ENCODE measurements at places on chromosomes 4 and X. TPM values are rescaled to one million over a fixed set of nuclear protein-coding genes. Genes with fewer than 3 reads are reported as not detected.

GRCh38 chrX:134911348-134911747 is 79.4 kb upstream of the SMIM10 start:
- no peaks in the 10 kb centered on the region for H3K36me3 ChIP-seq
- H3K27me3 ChIP-seq: no peaks in the 10 kb centered on the region
- H3K4me1 ChIP-seq: no peaks in the 10 kb centered on the region
- no peak overlapping the region for H3K27ac ChIP-seq
- H3K4me3 ChIP-seq: no peak overlapping the region

The TMEM47 gene
- total RNA-seq: 43.7 TPM

- no peaks in the 10 kb centered on the region for H3K4me1 ChIP-seq
- no peak for DNase-seq
- H3K27ac ChIP-seq: no peak overlapping the region
- no peaks in the 10 kb centered on the region for H3K36me3 ChIP-seq
Observed at GRCh38 chr4:53147197-53147596, 218.7 kb downstream of the SCFD2 start.

GRCh38 chrX:9233141-9233540 is 199.2 kb upstream of the FAM9B start:
- no peak overlapping the region for H3K27ac ChIP-seq
- H3K4me3 ChIP-seq: no peak overlapping the region
- no peaks in the 10 kb centered on the region for H3K36me3 ChIP-seq
- no peak for DNase-seq
- no peaks in the 10 kb centered on the region for H3K4me1 ChIP-seq
- H3K27me3 ChIP-seq: no peaks in the 10 kb centered on the region

GRCh38 chr4:144223661-144224060 is 83.1 kb upstream of the GYPA start:
- H3K27me3 ChIP-seq: no peaks in the 10 kb centered on the region
- H3K4me1 ChIP-seq: no peaks in the 10 kb centered on the region
- no peaks in the 10 kb centered on the region for H3K36me3 ChIP-seq
- no peak overlapping the region for H3K27ac ChIP-seq
- no peak overlapping the region for H3K4me3 ChIP-seq
- DNase-seq: no peak

- H3K4me3 ChIP-seq: no peak overlapping the region
- no peak overlapping the region for H3K27ac ChIP-seq
- no peaks in the 10 kb centered on the region for H3K4me1 ChIP-seq
- H3K27me3 ChIP-seq: no peaks in the 10 kb centered on the region
- H3K36me3 ChIP-seq: peaks cover 8% of the 10 kb centered on the region
Observed at GRCh38 chr4:87370068-87370467, 20.9 kb downstream of the HSD17B11 start.

DNA sequence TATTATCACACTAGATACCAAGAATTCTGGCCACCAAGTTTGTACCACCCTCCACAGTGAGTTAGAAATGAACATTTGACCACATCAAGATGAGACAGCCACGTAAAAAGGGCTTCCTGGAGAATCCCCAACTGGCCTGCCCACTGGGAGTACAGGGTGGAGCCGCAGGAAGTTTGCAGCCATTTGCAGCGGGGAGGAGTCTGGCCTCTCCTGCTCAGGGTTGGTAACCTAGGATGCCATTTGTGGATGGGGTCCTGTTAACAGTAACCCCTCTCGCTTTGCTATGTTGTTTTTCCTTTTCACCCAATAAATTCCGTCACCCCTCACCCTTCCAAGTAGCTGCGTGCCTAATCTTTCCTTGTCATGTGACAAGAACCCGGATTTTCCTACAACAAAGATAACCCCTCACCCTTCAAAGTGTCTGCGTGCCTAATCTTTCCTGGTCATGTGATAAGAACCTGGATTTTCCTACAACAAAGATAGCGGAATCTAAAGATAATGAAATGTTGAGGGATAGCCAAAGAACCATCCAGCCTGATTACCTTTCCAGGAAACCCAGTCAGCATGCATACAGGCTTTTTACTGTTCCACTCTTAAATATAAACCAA is 245.4 kb downstream of the NAF1 start:
- no peaks in the 10 kb centered on the region for H3K4me1 ChIP-seq
- no peak overlapping the region for H3K4me3 ChIP-seq
- no peaks in the 10 kb centered on the region for H3K27me3 ChIP-seq
- peak overlapping the region; percentile 62 for H3K27ac ChIP-seq
- DNase-seq: no peak

DNA sequence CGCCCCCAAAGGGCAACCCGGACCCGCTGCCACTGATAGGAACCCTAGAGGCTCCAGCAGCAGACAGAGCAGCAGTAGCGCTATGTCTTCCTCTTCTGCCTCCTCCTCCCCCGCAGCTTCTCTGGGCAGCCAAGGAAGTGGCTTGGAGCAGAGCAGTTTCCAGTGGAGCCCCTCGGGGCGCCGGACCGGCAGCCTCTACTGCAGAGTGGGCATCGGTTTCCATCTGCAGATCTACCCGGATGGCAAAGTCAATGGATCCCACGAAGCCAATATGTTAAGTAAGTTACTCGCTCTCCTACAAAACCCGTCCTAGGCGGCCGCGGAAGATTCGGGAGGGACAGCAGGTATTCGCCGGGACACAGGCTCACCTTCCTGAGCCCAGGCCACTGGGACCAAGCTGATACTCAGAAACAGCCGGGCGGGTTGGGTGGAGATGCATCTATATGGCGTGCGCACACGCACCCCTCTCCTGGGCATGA is 477 bp downstream of the FGF5 start:
- DNase-seq: peak; percentile 53
- no peaks in the 10 kb centered on the region for H3K36me3 ChIP-seq
- peak overlapping the region; percentile 30 for H3K4me3 ChIP-seq
- H3K27ac ChIP-seq: no peak overlapping the region

DNA sequence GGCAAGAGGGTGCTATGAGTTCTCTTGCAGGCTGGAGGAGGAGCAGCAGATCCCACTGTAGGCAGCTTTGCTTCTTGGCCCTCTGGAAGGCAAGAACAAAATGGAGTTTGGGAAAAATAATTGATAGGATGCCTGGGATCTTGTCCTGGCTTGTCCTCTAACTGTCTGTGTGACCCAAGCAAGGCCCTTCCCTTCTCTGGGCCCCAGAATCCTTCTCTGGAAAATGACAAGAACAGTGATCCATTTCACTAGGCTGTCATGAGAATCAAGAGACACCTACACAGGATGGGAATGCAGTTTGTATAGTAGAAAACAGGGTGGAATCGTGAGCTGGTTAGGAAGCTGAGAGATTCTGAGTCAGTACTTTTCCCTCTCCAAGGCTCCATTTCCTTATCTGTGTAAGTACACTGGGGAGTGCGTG is 133.3 kb downstream of the PJA1 start:
- H3K4me1 ChIP-seq: peaks cover 6% of the 10 kb centered on the region
- no peak overlapping the region for H3K27ac ChIP-seq
- H3K27me3 ChIP-seq: no peaks in the 10 kb centered on the region
- H3K36me3 ChIP-seq: no peaks in the 10 kb centered on the region
- no peak for DNase-seq

GRCh38 chr4:143289370-143289769 is 47.3 kb upstream of the GAB1 start:
- H3K4me1 ChIP-seq: no peaks in the 10 kb centered on the region
- H3K27ac ChIP-seq: no peak overlapping the region
- no peaks in the 10 kb centered on the region for H3K27me3 ChIP-seq
- no peak for DNase-seq
- H3K36me3 ChIP-seq: no peaks in the 10 kb centered on the region
- H3K4me3 ChIP-seq: no peak overlapping the region

GRCh38 chr4:54423066-54423465 is 194.0 kb downstream of the PDGFRA start:
- no peak overlapping the region for H3K27ac ChIP-seq
- no peaks in the 10 kb centered on the region for H3K36me3 ChIP-seq
- H3K27me3 ChIP-seq: peaks cover 3% of the 10 kb centered on the region
- no peak overlapping the region for H3K4me3 ChIP-seq
- DNase-seq: no peak

The TSPAN7 gene
- total RNA-seq: 23.1 TPM

The XAGE1A gene
- total RNA-seq: not detected

DNA sequence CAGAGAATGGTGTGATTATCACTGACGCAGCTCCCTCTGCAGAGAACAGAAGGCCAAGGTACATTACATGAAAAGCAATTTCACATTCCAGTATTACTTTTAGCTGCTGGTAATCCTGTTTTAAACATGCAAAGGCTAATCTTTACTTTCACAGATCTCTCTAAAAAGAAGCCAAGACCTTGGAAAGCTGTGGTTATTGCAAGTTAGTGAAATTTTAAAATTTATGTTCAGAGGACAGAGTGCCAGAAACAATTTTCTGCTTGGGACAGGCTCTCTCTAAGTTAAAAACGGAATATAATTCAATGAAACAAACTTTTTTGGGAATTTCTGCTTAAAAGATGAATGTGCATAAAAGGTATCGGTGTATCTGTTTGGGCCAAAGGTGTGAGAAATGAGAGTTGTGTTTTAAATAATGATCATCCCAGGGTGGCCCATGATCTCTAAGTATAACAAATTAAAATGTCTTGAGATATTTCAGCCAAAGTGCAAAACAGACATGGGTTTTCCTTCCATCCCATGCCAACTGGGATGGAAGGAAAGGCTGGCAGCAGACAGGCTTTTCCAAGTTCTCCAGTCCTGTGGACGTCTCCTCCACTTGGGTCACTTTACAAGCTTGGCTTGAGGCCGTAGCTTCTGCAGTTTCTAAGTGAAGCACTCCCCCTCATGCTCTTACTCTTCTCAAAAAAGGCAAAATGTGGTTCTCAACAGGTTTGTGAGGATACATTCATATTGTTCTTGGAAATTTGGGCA is 118.0 kb downstream of the DRD5 start:
- H3K27me3 ChIP-seq: no peaks in the 10 kb centered on the region
- H3K4me1 ChIP-seq: peaks cover 15% of the 10 kb centered on the region
- no peaks in the 10 kb centered on the region for H3K36me3 ChIP-seq
- DNase-seq: no peak
- no peak overlapping the region for H3K4me3 ChIP-seq
- H3K27ac ChIP-seq: no peak overlapping the region

GRCh38 chr4:153619811-153620210 is 64.3 kb upstream of the TLR2 start:
- no peak overlapping the region for H3K4me3 ChIP-seq
- H3K27me3 ChIP-seq: no peaks in the 10 kb centered on the region
- no peak for DNase-seq
- no peaks in the 10 kb centered on the region for H3K36me3 ChIP-seq
- H3K4me1 ChIP-seq: no peaks in the 10 kb centered on the region

The MSL3 gene
- 15.4 TPM for total RNA-seq

The TRAM1L1 gene
- 3.2 TPM for total RNA-seq

The SLITRK2 gene
- total RNA-seq: 0.09 TPM

DNA sequence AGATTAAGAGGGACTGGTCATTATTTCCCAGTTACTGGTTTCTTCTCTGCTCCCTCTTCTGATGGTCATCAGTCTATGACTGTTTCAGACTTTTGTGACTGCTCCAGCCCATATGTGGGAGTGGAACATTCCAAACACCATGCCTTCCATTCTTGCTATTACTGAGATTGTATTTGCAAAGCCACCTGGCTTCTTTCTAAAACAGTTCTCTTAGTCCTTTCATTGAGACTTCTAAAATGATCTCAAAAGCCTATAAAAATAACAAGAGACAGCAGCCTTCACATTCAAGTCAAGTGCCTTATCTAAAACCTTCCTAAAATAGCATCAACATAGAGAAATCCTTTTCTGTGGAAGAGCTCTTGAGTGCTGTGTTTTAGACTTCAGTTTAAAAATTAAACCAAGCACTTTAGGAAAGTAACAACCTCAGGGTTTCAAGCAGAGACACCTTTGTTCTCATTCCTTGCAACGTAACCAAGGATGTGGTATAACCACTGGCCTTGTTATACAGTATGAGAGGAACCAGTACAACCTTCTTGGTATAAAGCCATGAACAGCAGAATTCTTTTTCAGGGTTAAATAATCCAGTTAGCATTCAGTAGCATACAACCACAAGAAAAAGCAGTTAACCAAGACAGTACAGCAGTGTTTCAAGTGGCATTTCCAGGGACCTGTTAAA is 97.1 kb downstream of the NFKB1 start:
- H3K36me3 ChIP-seq: peaks cover 3% of the 10 kb centered on the region
- peaks cover 52% of the 10 kb centered on the region for H3K4me1 ChIP-seq
- no peaks in the 10 kb centered on the region for H3K27me3 ChIP-seq
- no peak overlapping the region for H3K4me3 ChIP-seq
